ENCODE measurements at places on chromosomes 2 and 18. TPM values are rescaled to one million over a fixed set of nuclear protein-coding genes. Genes with fewer than 3 reads are reported as not detected.
A peak's percentile ranks its signal among the peaks of the same experiment; 100 is the strongest.

GRCh38 chr2:54284826-54285225 is 28.8 kb upstream of the TSPYL6 start:
- H3K4me3 ChIP-seq = no peak overlapping the region
- H3K27me3 ChIP-seq = no peaks in the 10 kb centered on the region
- no peak overlapping the region for H3K27ac ChIP-seq
- no peak for DNase-seq

GRCh38 chr2:201344663-201345366 is 12.3 kb downstream of the FLACC1 start:
- no peak for DNase-seq
- H3K4me3 ChIP-seq = no peak overlapping the region
- no peaks in the 10 kb centered on the region for H3K27me3 ChIP-seq

DNA sequence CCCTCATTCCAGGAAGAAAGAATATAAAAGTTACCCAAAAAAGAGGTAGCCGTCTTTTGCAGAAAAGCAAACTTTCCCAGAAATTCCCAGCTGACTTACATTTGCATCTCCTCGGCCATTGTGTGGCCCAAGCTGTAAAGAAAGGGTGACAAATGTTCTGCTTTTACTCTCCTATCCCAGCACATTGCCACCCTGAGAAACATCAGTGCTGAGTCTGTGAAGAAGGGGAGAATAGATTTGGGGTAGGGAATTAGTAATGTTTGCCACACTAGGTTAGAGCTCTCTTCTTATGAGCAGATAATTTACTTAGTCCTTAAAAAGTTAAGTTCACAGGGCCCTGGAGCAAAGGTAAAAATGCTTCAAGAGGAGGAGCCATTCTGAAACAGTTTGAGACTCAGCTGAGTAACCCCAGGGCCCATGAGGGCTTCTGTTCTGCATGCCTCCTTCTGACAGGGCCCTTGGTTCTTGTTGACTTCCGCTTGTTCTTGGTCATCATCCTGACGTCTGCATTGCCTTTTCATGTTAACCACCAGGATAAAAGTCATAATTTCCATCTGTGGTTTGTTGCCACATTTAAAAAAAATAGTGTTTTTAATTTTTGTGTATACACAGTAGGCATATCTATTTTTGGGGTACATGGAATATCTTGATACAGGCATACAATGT is 550.7 kb downstream of the RNF144A start:
- peaks cover 7% of the 10 kb centered on the region for H3K27me3 ChIP-seq
- H3K27ac ChIP-seq = peak overlapping the region; percentile 95
- peak; percentile 75 for DNase-seq
- peak overlapping the region; percentile 17 for H3K4me3 ChIP-seq

DNA sequence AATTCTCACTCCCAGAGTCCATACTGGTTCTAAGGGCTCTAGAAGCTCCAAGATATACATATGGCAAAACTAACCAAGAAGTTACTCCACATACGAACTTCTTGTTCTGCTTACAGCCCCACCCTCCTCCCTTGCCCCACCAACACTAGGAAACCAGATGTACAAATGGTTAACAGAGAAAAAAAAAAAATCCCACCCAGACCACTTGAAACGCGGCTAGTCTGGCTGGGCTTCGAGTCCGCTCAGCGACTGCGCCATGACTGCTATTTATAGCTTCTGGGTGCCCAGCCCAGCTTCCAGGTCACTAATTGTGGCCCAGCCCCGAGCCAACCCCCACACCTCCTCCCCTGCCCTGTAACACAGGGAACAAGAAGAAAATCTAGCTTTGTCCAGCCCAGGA is 47.0 kb upstream of the IHH start:
- no peak overlapping the region for H3K27ac ChIP-seq
- H3K4me3 ChIP-seq = no peak overlapping the region
- no peaks in the 10 kb centered on the region for H3K27me3 ChIP-seq
- peaks cover 4% of the 10 kb centered on the region for H3K36me3 ChIP-seq
- peaks cover 43% of the 10 kb centered on the region for H3K4me1 ChIP-seq
- no peak for DNase-seq

- H3K4me1 ChIP-seq = peaks cover 55% of the 10 kb centered on the region
- no peak overlapping the region for H3K27ac ChIP-seq
- peaks cover 80% of the 10 kb centered on the region for H3K27me3 ChIP-seq
- no peak for DNase-seq
- H3K4me3 ChIP-seq = no peak overlapping the region
Observed at GRCh38 chr18:57437402-57437765, 2.2 kb downstream of the ONECUT2 start.

DNA sequence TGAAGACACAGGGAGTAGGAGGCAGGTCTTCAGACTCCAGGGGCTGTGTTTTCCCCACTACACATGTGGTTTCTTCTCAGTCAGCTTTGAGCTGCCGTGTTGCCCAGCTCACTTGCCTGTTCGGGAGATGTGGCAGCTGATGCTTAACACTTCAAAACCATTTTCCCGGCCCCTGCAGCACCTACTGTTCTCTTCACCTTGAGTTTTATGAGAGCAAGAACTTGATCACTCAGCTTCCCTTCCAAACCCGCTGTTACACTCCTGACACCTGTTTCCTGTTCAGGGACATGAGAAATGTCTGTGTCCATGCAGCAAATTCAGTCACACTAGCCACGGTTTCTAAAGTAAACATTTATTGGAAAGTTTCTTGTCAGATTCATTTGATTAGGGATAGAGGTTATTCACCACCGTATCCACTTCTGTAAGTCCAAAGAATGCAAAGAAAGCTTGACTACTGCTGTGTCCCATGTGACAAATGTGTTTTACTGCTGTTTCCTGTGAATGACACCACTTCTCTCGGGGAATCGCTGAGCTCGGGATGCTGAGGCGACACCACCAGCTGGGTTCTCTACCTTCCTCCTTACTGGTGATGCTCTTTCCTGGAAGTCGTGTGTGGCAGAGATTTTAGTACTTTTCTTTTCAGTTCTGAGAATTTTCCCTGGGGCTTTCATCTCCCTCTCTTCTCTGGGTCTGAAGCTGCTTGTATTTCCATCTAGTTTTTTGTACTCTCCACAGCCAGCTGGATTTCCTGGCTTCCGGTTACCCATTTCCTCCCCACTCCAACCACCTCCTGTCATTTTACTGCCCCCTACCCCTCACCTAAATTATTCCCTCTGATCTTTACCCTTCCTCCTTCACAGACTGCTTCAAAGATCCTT is 91.7 kb downstream of the KLF7 start:
- DNase-seq = peak; percentile 69
- H3K4me1 ChIP-seq = peaks cover 27% of the 10 kb centered on the region
- peak overlapping the region; percentile 85 for H3K27ac ChIP-seq
- peaks cover 2% of the 10 kb centered on the region for H3K27me3 ChIP-seq
- peak overlapping the region; percentile 41 for H3K4me3 ChIP-seq

GRCh38 chr2:17620841-17621240 is 80.3 kb downstream of the VSNL1 start:
- peaks cover 9% of the 10 kb centered on the region for H3K27me3 ChIP-seq
- no peak overlapping the region for H3K4me3 ChIP-seq
- DNase-seq = no peak
- H3K27ac ChIP-seq = no peak overlapping the region

DNA sequence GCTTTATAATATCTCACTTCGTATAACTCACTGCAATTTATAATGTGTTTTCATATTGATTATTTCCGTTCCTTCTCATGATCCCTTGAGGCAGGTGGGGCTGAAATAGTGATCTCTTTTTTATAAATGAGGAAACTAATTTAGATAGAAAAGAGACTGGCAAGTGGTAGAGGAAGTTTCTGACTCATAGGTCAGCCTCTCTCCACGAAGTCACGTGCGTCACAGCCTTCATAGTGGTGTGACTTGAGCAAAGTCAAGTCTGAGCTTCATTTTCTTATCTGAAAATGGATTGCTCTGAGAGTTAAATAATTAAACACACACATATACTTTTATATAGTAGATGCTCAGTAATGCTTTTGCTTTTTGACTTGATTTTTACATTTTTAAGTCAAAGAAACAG is 19.9 kb downstream of the ABCG5 start:
- H3K36me3 ChIP-seq = no peaks in the 10 kb centered on the region
- H3K4me1 ChIP-seq = no peaks in the 10 kb centered on the region
- no peak overlapping the region for H3K27ac ChIP-seq
- peaks cover 10% of the 10 kb centered on the region for H3K27me3 ChIP-seq

DNA sequence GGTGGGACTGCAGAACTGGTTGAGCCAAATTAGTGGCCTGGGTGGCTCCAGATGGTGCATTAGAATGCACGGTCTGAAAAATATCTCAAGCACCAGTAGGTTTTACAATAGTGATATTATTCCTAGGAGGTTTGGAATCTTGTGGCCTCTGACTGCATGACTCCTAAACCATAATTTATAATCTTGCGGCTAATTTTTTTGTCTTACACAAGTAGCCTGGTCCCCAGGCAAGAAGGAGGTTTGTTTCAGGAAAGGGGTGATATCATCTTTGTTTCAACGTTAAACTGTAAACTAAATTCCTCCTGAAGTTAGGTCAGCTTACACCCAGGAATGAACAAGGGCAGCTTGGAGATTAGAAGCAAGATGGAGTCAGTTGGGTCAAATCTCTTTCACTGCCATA is 98.9 kb upstream of the ARL4C start:
- no peak overlapping the region for H3K4me3 ChIP-seq
- no peaks in the 10 kb centered on the region for H3K4me1 ChIP-seq
- peaks cover 1% of the 10 kb centered on the region for H3K27me3 ChIP-seq
- no peak for DNase-seq

DNA sequence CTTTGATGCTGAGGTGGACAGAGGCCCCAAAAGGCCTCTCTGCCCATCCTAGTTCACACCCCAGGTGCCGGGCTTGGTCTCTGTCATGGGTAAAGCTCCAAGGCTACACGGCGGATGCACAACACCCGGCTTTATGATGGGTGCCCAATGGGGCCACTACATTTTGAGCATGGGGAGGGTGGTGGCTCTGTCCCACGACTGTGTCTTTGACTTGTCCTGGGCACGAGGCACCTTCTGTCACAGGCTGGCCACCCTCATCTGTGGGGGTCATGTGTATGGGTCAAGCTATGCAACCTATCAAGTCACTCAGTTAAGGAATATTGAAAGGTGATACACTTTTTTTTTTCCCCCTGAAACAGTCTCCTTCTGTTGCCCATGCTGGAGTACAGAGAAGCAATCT is 63.7 kb downstream of the EDAR start:
- DNase-seq = no peak
- no peak overlapping the region for H3K27ac ChIP-seq
- no peaks in the 10 kb centered on the region for H3K27me3 ChIP-seq

- no peaks in the 10 kb centered on the region for H3K36me3 ChIP-seq
- no peak overlapping the region for H3K27ac ChIP-seq
- H3K4me3 ChIP-seq = no peak overlapping the region
- no peak for DNase-seq
- H3K4me1 ChIP-seq = no peaks in the 10 kb centered on the region
Observed at GRCh38 chr2:180655842-180656454, 324.5 kb upstream of the UBE2E3 start.

DNA sequence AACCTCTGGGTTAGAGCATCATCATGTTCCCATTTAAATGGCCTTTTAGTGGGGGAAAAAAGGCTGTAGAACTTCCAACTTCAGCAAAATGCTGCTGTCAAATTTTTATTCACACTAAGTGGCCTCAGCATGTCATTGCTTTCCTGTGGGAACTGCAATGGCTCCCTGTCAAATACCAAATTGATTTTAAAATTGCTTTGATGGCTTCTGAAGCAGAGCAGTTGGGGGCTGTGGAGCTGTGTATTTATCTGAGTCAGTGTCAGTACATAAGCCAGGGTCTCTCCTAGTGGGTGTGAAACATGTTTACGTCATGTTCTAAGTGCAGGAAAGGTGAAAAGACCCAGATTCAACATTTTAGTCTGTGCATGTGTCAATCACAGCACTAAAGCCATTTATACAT is 171.3 kb downstream of the CDH19 start:
- H3K4me1 ChIP-seq = no peaks in the 10 kb centered on the region
- H3K27ac ChIP-seq = no peak overlapping the region

The POTEC gene
- total RNA-seq = not detected
